Stimulated activated CD4-positive, alpha-beta T cell treated with anti-CD3 and anti-CD28 coated beads, Interleukin-2, amount 100 ng/mL, for 48 hours (primary cell): ENCODE measurements at places on chromosomes 13 and 19.

- DNase-seq, result no peak
These were observed 70.2 kb downstream of the SPACA7 start for GRCh38 chr13:112446347-112446861.

DNA sequence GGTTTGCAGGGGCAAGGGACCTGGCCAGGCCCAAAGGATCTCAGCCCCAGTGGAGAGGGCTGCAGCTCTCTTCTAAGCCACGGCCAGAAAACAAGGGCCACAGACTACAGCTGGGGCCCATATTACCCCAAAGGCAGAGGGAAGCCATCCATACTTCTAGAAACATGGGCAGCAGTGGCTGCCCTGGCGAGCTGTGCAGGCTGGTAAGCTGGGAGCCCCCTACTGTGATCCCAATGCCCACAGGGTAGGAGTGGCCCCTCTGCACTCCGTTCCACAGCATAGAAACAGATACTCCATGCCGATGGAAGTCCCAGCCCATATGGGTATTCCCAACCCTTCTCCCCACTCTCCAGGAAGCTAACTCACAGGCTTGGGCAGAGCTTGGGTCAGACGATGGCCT lies 25.1 kb downstream of the VSTM2B start:
- DNase-seq, result no peak

DNA sequence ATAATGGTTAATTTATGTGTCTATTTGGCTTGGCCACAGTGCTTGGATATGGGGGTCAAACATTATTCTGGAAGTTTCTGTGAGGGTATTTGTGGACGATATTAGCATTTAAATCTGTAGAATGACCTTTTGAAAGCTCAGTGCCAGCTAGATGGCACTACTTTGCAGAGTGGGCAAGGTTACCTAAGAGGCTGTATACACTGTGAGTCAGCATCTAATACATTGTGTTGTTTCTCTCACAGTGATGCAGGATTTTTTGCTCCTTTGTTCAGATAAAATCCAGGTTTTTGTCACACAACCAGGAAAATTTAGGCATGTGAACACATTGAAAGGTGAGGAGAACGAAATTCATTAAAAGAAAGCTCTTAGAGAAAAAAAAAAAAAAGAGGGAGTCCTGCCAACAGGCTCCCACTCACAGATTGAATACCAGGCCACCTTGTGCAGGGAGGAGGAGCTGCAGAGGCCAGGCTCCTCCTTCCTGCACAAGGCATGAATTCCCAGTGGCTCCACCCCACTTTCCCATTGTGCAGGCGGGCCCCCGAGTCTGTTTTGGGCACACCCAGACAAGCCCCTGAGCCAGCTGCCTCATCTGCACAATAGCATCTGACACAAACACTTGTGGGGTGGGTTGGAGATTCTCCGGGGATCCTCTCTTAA lies 551.0 kb upstream of the ATXN8OS start:
- no peak for DNase-seq

DNA sequence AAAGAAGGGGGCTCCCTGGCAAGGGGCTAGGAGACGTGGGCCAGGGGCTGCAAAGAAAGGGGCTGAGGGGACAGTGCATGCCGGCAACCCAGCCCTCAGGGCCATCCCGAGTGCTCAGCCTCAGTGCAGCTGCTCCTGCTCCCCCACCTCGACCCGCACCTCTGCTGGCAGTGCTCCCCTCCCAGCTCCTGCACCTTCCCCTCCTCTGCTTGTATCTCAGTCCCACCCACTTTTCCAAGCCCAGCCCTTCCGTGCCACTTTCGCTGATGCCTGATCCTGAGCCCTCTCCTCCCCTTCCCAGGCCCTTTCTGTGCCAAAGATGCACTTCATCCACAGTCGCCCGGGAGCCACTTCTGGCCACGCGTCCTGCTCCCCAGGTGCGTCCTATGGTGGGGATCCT lies 69.9 kb upstream of the KCTD15 start:
- no peak for DNase-seq

DNA sequence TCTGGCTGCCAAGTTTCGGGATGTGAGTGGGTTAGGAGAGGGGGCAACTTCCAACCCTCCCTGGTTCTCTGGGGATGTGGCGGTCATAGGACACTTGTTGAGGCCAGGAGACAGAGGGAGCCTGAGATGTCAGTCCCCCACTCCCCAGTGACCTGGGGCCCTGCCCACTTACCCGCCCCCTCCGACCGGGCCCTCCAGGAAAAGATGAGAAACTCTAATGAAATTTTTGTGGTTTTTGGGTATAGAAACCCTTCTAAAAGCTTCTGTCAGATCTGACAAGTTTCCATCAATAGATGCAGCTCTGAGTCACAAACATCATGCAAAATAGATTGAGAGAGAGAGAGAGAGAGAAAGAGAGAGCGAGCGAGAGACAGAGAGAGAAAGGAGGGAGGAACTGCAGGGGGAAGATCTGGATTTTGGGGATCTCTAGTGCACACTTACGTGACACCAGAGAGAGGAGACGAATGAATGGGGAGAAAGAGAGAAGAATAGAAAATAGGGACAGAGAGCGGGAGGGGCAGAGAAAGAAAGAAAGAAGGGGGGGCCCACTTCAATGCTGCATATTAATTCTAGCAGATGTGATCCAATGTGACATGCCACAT lies 94.0 kb downstream of the PTPRS start:
- DNase-seq, result peak; percentile 23

DNA sequence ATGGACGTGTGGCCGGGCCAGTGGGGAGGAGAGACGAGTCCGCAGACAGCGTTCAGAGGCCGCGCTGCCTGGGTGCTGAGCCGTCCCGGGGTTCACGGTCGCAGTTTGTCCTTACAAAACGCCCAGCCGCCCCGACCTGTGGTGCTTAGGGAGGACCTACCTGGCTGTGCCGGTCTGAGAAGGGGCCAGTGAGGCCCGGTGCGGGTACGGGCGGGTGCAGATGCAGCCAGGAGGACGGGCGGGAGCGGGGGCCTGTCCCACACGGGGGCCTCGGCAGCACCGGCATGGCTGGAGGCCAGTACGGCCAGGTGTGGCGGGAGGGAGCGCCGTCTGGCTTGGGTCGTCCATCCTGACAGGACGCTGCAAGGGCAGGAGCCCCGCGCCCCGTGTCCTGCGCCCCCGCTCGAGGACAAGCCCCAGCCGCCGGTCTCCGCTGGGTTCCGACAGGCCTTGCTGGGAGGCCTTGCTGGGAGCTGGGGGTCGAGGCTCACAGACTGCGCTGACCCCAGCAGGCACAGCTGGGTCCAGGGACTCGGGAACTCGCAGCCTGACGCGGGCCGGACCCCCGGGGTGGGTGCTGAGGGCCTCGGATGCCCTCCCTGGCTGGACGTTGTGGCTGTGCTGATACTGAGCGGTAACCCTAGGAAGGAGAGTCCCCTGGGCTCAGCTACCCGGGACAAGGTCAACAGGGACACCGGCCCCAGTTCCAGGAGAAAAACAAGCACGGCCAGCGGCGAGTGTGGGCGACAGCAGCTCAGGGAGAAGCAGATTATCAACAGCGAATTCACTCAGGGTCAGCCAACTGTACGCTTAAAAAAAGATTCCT lies 5.3 kb upstream of the PROZ start:
- DNase-seq, result no peak
